ENCODE measurements at places on chromosomes 5 and 9. TPM values are rescaled to one million over a fixed set of nuclear protein-coding genes. Genes with fewer than 3 reads are reported as not detected.

Gene ACSL6
- 3.1 TPM for total RNA-seq

- no peak for DNase-seq
Measured at GRCh38 chr5:149677731-149678130, 52.4 kb upstream of the PPARGC1B start.

DNA sequence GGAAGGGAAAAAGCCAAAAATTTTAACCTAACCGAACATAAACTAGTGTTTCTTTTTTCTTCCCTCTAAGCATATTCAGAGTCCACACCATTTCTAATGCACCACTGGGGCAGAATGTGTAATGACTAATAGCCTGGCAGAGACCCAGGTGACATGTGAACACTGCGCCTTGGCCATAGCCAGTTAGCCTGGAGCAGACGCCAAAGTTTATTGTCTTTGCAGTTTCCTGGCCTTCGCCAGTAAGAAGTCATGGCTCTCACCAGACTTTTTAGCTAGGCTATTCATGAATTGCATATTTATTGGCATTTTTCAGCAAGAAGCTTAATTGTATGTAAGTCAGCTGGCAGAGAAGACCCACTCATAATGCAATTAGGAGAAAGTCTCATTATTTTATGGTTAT lies 182.8 kb upstream of the SLC27A6 start:
- DNase-seq, result no peak

DNA sequence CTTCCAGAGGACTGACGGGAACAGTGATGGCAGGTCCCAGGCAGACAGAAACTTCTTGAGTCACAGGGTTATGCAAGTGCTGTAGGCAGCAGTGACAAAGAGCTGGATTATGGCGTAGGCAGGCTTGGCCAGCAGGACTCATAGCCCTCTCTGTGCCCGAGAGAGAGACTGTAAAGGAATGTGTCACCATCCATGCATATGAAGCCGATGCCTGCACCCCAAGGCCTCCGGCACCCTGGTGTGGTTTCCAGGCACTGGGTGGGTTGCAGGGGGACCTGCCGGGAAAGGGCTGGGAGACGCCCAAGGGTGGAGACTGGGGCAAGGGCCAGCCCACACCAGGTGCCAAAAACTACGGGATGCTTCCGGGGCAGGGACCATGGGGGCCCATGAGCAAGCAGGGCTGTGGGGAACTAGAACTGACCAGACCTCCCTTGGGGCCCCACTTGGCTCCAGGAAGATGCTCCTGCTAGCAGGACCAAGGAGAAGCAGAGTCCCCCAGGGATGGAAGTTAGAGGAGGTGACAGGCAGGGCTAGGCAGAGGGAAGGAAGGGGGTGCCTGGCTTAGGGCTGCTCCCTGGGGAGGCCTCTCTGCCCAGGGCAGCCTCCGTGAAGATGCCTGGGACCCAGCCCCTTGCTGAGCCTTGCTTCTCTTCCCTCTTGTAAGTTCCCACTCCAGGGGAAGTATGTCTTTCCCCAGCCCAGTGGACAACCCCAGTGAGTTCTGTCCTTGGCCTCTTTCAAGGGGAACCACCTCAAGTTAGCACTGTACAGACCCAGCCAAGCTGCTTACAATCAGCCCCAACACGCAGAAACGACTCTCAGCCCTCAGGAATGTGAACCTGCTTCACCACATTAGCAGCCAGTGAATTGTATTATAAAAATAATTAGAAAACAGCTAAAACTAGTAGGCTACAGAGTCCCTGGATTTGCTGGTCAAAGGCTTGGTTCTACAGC lies 10.5 kb upstream of the IPPK start:
- no peak for DNase-seq

- DNase-seq, result no peak
Measured at GRCh38 chr5:76535577-76535976, 87.6 kb downstream of the F2RL2 start.

GRCh38 chr5:154230526-154230925 lies 40.0 kb downstream of the GALNT10 start:
- no peak for DNase-seq
